ENCODE measurements at places on chromosomes 5 and 9.
A peak's percentile ranks its signal among the peaks of the same experiment; 100 is the strongest.

DNA sequence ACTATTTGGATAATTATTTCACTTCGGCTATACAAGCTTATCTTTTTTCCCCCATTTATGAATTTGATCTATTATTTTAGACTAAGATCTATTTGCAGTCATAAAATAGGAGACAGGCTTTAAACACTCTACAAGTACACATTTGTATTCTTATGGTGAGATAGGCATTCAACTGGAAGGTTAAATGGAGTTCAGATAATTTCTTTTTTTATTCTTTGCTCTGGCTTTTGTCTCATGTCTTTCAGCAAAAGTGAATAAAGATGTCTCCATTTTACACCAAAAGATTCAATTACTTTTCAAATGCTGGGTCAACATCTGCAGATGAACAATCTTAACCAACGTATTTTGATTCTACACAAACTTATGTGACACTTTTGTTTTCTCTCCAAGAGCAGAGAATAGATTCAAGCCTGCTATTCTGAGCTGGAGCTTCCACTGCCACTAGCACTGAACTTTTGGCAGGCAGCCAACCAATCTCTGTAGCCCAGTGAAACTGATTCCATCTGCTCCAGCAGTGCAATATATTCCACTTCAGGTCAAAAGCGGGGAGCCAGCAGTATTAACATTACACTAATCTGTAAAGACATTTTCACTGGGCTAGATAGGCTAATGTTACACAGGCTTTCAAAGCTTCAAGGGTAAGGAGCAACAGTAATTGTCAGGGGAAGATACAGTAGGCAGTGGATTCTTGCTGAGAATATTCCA is 452.0 kb upstream of the ZNF608 start:
- DNase-seq, result no peak

DNA sequence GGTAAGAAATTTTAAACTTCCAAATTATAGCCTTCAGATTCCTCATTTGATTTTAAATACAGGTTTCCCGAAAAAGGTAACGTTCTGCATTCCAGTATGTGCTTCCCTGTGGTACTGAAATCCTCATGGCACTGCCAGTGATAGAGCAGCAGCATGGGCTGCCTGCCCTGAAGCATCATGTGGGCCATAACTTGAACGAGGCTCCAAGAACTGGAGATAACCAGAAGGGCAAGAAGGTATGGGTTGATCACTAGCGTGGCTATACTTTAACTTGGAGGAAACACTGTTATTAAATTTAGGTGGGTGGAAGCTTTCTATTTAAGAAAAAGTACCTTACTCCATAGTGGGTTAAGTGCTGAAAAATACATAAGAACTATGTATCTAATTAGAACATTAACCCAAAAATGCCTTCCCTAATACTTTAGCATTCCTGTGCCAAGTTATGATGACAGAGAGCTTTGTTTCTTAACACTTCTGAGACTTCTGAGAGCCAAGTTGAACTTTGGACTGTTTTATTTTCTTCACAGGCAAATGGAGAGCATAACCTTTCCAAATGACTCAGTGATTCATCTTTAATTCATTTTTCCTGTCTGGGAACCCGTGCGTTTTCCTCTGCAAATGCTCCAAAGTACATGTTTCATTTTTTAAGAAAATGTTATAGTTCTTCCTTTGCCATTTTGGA is 191.5 kb upstream of the GNA14 start:
- no peak for DNase-seq

GRCh38 chr9:36029765-36030528 is 6.8 kb upstream of the RECK start:
- DNase-seq, result no peak

GRCh38 chr5:8906303-8906967 is 639.4 kb downstream of the SEMA5A start:
- DNase-seq, result no peak

GRCh38 chr9:135663451-135663770 is 302 bp downstream of the LCN9 start:
- DNase-seq, result peak; percentile 15

DNA sequence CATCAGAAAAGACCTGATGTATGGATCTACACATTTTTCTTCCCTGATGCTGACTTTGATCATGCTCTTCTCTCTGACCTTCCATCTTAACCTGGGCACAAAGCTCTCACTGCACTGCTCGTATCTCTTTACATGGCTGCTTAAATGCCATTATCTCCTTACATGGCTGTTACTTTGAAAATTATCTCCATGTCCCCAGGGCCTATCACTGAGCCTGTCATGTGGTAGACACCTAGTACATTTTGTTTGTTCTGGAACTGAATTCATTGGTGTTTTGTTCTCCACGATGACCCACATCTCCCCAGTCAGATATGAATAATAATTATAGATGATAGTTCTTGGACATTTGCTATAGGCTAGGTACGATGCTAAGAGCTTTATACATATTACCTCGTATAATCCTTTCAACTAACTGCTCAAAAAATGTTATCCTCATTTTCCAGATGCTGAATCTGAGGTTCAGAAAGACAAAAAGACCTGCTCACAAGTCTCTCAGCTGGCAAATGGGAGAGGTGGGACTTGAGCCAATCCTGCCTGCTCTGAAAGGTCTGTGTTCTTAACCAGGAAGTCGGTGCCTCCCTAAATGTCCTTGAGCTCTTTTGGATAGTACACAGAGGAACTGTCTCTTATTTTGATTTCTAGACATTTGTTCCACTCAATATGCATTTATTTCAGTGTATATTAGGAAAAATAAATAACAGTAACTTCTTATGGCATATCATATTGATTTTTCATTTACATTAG is 9.8 kb upstream of the CPEB4 start:
- DNase-seq, result no peak

GRCh38 chr5:97009212-97009898 is 73.5 kb downstream of the LNPEP start:
- peak; percentile 29 for DNase-seq

DNA sequence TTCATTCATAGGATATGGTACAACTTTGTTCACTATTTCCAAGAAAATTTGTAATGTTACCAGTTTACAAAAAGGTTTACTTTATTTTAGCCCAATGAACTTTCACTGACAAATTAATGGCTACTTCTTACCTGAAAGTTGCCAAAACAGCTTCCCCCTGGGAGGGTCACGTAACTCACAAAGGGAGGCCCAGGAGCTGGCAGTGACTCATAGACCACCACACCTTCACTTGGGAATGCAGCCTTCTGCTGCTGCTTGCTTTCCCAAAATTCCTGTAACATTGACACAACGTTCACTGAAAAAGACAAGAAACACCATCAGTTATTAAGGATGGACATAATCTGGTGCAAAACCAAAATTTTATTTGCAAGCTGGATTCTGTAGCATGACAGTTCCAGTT is 18.1 kb downstream of the LIX1 start:
- DNase-seq, result no peak

DNA sequence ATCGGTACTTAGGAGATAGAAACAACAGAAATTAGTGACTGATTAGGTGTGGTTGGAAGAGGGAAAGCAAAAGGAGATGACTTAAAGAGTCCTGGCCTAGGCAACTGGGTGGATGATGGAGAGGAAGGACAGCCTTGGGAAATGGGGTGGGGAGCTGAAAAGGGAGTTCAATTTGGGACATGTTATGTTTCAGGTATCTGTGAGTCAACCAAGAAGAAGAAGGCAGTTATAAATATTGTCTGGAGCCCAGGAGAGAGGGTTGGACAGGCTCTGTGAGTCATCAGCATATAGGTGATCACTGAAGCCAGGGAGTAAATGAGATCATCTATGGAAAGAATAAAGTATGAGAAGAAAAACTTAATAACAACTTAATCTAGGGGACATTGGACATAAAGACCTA is 357.7 kb downstream of the NPR3 start:
- DNase-seq, result no peak

- DNase-seq, result peak; percentile 44
These were observed 41.2 kb upstream of the VCAN start for GRCh38 chr5:83430130-83431010.

DNA sequence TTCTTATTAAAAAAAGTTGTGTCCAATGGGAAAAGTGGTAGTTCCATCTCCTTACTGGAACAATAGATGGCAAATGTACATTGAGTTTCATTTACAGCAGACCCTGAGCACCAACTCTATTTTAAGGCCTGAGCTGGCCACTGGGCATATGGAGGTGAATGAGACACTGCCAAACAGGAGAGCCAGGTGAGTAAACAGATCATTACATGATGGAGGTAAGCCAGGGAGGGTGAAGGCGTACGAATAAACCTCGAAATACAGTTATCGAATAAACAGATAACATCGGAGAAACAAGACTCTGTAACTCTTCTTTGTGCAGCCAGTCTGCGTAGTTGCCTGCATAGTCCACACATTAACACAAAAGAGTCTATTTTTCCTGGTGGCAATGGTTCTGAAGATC is 446.4 kb upstream of the KLF4 start:
- DNase-seq, result no peak

DNA sequence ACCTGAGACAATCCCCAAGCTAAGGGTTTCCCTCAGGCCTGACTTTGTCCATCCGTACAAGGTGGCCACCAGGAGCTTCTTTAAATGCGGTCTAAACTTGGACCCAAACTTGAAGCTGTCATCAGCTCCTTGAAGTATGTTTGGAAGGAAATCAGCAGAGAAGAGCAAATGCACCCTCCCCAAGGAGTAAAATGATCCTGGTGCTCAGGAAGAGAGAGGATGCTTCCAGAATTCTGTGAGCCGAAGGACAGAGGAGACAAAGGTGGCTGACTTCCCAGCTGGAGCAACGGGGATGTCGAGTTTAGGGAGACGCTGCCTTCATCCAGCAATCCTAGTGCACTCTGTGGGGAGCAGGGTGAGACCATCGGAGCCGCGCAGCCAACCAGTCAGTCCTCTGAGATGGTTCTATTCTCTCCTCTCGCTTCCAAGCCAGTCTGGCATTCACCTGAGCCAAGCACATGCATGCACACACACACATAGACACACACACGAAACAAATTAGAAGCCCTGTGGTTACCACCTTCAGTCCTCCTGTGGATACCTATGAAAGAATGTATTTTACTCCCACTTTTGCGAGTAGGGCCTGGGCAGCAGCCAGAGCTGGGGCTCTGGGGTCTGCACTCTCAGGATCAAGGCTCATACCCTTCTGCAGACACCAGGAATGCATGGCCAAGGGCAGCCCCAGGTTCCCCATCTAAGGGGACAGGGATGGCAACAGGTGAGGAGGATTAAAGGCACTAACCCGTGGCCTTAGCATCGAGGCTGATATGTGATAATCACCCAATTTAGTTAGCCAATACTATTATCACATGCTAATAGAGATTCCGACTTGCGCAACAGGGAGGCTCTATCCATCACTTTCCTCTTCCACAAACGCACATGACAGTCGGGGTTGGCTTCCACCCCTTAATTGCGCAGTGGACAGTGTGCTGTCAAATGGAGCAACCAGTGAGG is 75.8 kb downstream of the GTF3C4 start:
- DNase-seq, result no peak

DNA sequence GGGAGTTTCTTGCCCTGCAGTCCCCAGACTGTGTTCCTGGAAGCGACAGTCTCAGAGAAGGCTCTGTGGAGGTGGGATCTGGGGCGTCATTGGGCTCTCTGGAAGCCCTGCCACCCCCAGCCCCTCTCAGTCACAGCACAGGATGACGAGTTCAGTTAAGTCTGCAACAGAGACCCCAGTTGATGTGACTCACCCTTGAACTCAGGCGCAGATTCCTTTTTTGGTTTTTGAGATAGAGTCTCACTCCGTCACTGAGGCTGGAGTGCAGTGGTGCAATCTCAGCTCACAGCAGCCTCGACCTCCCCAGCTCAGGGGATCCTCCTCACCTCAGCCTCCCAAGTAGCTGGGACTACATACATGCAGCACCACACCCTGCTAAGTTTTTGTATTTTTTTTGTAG is 8.3 kb downstream of the HRH2 start:
- DNase-seq, result no peak

DNA sequence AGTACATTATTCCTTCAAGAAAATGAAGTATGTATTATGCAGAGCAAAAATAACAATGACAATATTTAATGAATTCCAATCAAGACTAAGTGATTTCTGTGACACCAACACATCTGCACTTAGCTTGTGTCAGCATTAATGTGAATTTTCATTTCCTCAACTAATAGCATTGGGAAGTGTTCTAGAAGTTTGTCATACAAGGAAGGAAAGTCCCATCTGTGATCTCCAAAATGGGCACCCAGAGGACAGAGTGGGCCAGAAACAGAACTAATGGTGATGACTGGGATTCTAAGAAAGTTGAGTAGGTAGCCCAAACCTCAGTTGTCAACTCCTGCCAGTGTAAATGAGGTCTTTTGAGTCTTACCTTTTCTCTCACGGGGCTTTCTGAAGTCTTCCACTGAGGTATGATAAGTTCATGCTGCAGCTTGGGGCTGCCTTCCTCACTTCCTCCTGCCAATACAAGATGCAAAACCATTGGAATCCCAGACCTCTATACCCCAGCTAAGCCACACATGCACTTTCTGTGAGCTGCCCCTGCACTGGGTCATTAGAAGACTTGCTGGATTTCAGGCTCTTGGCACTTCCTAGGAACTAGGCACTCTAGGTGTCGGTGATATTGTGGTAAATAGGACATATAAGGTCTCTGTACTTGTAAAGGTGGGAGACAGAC is 4.9 kb downstream of the ADAM19 start:
- no peak for DNase-seq

All from GM10248 (cell line).